ENCODE measurements at places on chromosomes 2 and 18. TPM values are rescaled to one million over a fixed set of nuclear protein-coding genes. Genes with fewer than 3 reads are reported as not detected.

SRD5A2 gene
- total RNA-seq: 1.3 TPM

NEUROD1 gene
- 0.55 TPM for total RNA-seq

LRRC30 gene
- total RNA-seq: not detected

ERMN gene
- total RNA-seq: 1.6 TPM
